Caco-2 (cell line): ENCODE measurements at places on chromosomes 13 and 19. TPM values are rescaled to one million over a fixed set of nuclear protein-coding genes. Genes with fewer than 3 reads are reported as not detected.

DNA sequence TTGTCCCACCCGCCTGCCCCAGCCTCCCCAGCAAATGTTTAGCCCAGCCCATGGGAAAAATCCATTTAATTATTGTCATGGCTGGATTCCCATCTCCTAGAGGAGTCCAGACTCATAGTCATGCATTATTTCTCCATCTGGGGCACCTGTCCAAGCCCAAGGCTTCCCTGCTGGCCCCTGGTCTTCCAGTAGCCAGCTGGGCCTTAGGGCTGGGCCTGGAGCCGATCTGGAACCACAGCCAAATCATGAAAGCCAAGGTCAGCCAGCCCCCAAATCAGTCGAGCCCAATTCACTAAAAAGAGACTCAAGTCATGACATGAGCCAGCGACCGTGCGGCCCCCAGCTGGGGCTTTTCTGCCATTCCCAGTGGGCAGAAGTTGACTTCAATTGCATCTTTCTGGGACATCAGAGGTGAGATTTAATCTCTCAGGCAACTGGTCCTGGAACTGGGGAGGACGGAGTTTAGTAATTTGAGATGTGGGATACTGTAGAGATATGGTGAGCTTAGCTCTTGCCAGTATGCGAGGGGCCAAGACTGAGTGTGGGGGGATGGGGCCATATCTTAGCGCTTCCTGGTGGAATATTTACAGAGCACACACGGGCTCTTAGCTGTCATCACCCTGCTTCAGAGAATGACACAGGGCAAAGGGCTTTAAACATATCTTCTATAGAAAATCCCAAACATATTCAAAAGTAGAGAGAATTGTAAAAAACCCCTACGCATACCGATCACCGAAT is 9.4 kb upstream of the PGLYRP2 start:
- DNase-seq: no peak

The NCR1 gene
- 0.91 and 1.1 TPM in 2 replicates for total RNA-seq

DNA sequence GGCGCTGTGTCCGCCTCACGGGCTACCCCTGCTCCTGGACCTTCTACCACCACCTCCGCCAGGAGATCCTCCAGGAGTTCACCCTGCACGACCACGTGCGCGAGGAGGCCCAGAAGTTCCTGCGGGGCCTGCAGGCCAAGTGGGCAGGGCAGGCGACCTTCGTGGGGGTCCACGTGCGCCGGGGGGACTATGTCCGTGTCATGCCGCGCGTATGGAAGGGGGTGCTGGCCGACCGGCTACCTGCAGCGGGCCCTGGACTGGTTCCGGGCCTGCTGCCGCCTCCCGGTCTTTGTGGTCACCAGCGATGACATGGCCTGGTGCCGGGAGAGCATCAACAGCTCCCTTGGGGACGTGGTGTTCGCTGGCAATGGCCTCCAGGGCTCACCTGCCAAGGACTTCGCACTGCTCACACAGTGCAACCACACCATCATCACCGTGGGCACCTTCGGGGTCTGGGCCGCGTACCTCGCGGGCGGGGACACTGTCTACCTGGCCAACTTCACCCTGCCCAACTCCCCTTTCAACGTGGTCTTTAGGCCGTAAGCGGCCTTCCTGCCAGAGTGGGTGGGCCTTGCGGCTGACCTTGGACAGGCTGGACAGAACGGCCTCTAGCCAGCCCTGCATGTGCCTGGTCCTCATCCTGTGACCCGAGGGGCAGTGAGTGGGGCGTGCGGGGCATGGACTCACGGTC is 7.8 kb upstream of the NTN5 start:
- DNase-seq: no peak

GRCh38 chr13:38819053-38819452 is 132.2 kb downstream of the FREM2 start:
- no peak for DNase-seq

The CCL25 gene
- not detected in 2 replicates for total RNA-seq

The TPTE2 gene
- total RNA-seq: not detected in 2 replicates

- DNase-seq: no peak
Measured at GRCh38 chr13:110339975-110340550, 33.0 kb downstream of the COL4A2 start.

DNA sequence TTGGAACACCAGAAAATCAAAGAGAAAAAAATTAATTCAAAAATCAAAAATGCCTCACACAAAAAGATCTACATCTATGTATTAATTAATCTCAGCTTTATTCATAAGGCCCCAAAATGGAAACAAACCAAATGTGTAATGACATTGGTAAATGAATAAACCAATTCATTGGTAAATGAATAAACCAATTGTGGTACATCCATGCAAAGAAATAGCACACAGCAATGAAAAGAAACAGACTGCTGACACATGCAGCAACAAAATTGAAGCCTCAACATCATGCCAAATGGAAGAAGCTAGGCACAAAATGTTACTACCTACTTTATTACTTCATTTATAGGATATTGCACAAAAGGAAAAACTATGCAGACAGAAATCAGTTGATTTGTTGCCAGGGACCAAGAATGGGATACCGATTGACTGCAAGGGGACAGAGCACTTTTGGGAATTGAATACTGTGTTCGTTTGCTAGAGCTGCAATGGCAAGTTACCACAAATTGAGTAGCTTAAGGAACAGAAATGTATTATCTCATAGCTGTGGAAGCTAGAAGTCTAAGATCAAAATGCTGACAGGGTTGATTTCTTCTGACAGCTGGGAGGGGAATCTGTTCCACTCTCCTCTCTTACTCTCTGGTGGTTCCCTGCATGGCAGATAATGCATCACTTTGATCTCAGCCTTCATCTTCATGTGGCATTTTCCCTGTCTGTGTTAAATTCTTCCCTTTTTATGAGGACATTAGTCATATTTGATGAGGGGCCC is 252.8 kb downstream of the RFC3 start:
- no peak for DNase-seq

DNA sequence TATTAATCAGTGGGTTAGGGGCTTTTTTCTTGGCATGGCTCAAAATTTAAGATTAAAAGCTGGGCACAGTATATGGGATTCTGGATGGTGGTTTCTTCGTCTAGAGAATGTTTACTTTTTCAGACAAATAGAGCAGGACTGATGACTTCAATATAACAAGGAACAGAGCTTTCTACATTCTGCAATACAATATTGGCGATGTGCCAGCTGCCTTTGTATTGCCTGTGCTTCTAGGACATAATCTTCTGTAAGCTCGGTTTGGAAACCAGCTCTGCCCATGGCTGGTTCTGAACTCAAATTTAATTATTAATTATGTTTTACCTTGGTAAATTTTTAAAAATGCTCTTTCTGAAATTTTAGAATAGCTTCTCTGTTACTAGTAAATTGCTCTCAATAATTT is 139.1 kb upstream of the TRPC4 start:
- no peak for DNase-seq

GRCh38 chr13:96218475-96218874 is 128.6 kb downstream of the HS6ST3 start:
- DNase-seq: no peak

The CD33 gene
- not detected in 2 replicates for total RNA-seq

DNA sequence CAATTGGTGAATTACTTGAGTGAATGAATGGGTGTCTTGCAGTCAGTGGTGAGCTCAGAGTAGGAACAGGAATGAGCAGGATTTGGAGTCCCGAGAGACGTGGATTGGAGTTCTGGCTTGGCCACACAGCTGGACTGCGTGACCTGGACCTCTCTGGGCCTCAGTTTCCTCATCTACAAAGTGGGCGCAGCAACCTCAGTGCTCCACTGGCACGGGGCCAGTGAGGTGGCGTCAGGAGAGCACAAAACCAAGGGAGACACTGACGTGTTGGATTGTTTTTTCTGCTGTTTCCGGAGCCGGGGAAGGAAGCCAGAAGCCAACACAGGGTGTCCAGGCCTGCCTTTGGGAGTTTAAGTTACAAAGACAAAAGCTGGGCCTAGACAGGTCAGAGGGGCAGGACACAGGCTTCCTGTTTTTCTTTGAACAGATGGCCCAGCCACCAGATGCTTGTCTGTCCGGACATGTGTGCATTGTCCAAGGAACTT is 6.5 kb upstream of the DOCK6 start:
- no peak for DNase-seq

DNA sequence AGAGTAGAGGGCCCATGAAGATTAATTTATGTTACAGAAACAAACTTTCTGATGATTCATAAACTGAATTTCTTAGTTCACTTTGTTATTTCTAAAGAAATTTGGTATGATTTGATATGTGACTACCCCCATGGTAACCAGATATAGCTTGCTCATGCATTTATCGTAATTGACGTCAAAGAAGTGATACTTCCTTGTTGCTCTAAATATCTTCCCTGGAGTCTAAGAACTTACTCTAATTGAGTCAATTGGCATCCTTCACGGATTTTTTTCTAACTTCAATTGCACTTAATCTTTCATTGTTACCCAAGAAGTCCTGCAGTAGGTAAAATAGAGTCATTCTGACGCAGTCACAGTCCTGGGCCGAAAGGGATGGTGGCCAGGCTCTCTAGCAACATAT is 240.9 kb downstream of the GPC5 start:
- DNase-seq: no peak

- DNase-seq: peak; percentile 75
Measured at GRCh38 chr19:38634757-38635482, 12.5 kb upstream of the ACTN4 start.

- no peak for DNase-seq
Measured at GRCh38 chr19:3520166-3521103, 14.3 kb downstream of the FZR1 start.

The KLF1 gene
- not detected in 2 replicates for total RNA-seq

The PRR20E gene
- not detected in 2 replicates for total RNA-seq
